Choroid plexus epithelial cell (primary cell): ENCODE measurements at places on chromosomes 11 and 22.

- DNase-seq, result no peak
These were observed 96.1 kb downstream of the MICAL2 start for GRCh38 chr11:12206529-12206928.

- DNase-seq, result no peak
These were observed 31.7 kb upstream of the OAF start for GRCh38 chr11:120179057-120179672.

DNA sequence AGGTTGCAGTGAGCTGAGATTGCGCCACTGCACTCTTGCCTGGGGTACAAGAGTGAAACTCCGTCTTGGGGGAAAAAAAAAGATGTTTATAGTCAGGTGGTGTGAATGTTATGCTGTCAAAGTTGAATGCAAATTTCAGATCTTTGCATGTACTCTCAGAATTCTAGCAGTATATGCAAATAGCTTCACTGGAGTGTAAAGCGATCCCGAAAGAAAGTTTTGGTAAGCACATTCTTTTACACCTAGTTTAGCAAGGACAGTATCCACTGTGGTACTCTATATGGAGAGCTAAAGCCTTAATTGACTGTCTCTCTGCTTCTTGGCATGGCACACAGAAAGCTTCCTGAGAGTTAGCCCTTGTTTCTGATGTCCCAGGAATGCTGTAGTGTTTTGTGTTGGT is 4.0 kb downstream of the JAM3 start:
- no peak for DNase-seq

GRCh38 chr11:1691026-1691877 is 5.7 kb upstream of the KRTAP5-6 start:
- DNase-seq, result no peak

GRCh38 chr11:64774144-64774543 is 4.2 kb downstream of the SF1 start:
- no peak for DNase-seq

- DNase-seq, result no peak
These were observed 34.7 kb downstream of the MOB2 start for GRCh38 chr11:1451781-1452470.
